HTR-8/SVneo (cell line): ENCODE measurements at places on chromosomes 4 and X.

DNA sequence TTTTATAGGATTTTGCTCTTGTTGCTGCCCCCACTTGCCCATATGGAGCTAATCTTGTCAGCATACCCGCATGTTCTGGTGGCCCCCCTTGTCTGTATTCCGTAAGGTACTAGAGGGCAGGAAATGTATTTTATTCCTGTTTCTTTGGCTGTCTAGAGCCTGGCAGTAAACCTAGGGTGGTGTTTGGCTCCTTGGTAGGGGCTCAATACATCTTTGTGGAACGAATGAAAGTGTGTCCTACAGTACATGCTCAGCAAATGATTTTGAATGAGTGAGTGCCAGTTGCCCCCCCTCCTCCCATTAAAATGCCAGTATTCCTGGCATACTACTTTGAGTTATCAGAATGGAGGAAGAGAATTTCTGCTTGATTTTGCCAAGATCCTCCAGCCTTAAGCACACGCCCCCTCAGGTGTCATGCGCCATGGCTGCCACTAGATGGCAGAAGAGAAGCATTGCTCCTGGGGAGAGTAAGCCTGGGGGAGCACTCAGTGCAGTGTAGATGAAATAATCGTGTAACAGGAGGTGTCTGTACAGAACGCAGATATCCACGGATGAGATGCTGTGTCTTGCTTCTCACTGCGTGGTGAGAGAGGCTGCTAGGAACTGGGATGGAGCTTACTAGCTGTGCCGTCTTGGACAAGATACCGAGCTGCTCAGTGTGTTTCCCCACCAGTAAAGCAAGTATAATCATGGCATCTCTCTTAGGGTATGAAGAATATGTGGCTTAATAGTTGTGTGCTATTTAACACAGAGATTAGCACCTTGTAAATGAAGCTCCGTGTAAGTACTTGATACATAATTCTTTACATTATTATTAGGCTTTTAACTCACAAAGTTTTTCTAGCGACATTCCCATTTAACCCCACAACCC lies 17.2 kb upstream of the RNF212 start:
- peak; percentile 75 for DNase-seq

DNA sequence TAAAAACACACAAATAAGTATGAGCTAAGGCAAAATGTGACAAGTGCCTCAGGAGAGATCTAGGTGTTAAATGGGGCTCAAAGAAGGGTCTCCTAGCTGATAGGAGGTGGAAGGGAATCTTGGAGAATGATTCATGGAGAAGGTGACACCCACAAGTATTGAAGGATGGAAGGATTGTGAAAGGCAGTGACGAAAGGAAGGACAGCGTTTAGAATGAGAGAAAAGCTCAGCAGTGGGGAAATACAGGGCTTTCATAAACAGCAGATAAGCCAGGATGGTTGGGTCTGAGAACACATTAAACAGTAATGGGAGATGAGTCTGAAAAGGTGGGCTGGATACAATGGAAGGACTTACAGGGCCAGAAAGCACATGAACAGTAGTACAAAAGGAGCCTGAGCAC lies 11.5 kb downstream of the ANXA5 start:
- DNase-seq: no peak

DNA sequence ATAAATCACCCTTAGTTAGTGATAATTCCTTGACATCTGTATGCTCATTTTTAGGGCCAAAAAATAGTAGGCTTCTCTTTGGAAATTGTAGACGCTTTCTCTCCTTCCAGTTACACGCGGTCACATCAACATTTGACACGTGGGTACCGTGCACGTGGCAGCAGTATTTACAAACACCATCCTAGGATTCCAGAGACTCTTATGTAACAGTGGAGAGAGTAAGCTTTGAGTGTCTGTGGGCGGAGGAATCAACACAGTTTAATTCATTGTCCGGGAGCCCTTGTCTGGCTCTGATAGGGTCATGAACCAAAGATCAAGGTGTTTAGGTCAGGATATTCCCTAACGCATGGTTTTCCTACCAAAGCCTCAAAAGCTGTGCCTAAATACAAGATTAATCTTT lies 12.2 kb downstream of the TET2 start:
- no peak for DNase-seq

DNA sequence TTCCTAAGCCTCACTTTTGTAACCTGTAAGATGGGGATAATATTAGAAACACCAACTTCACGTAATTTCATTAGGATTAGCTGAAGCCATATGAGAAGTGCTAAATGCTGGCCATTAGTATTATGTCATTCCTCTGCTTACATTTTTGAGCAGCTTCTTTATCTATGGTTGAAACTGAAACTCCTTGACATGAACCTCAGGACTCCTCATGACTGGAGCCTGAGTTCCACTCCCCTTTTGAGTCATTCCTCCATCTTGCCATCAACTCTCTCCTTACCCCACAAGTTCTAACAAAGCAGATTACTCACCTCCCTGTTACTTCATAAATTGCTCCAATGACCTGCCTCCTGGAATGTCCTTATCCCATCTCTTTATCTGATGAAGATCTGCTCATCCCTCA lies 123.2 kb upstream of the KCNIP4 start:
- no peak for DNase-seq

- DNase-seq: peak; percentile 2
Observed at GRCh38 chr4:179768996-179769395, 2326.8 kb upstream of the AGA start.
